ENCODE measurements at places on chromosomes 6 and 20.

- no peak for DNase-seq
Measured at GRCh38 chr6:134010400-134010799, 42.0 kb downstream of the SLC2A12 start.

- DNase-seq: no peak
Measured at GRCh38 chr6:158474961-158475343, 84.9 kb upstream of the TMEM181 start.

- no peak for DNase-seq
Measured at GRCh38 chr6:111573131-111573883, 32.4 kb downstream of the TRAF3IP2 start.

- no peak for DNase-seq
Measured at GRCh38 chr6:18330548-18331081, 56.5 kb upstream of the RNF144B start.

GRCh38 chr6:54059683-54060082 lies 51.6 kb upstream of the MLIP start:
- no peak for DNase-seq

DNA sequence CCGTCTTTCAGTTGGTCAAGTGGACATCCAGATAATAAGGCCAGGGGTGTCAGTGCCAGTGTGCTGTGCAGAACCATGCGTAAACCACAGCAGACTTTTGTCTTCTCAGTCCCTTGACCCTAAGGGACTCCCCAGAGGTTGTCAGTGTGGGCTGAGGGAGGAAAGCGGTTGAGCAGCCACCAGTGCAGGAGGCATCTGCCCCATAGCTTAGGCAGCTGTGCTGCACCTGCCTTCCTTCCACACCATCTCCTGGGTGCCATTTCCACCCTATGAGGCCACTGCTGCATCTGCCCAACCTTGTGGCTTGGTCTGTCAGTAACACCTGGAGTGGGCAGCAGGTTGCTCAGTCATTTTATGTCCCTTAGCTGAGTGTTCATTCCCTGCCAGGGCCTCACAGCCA lies 26.0 kb downstream of the PRPF6 start:
- DNase-seq: no peak

DNA sequence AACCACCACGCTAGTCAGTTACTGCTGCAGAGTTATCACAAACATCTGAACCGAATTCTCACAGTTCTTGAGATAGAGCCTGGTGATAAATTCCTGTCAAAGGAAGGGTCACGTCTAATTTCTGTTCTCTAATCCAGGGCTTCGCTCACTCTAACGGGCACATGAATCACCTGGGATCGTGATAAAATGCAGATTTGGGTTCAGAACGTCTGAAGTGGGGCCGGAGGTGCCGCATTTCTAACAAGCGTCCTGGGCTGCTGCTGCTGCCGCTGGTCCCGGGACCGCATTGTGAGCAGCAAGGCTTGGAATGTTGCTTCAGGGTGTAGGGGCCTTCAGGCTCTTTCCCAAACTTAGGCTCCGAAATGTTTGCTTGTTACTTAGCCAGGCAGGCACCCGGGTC lies 264.1 kb downstream of the CDC5L start:
- no peak for DNase-seq

DNA sequence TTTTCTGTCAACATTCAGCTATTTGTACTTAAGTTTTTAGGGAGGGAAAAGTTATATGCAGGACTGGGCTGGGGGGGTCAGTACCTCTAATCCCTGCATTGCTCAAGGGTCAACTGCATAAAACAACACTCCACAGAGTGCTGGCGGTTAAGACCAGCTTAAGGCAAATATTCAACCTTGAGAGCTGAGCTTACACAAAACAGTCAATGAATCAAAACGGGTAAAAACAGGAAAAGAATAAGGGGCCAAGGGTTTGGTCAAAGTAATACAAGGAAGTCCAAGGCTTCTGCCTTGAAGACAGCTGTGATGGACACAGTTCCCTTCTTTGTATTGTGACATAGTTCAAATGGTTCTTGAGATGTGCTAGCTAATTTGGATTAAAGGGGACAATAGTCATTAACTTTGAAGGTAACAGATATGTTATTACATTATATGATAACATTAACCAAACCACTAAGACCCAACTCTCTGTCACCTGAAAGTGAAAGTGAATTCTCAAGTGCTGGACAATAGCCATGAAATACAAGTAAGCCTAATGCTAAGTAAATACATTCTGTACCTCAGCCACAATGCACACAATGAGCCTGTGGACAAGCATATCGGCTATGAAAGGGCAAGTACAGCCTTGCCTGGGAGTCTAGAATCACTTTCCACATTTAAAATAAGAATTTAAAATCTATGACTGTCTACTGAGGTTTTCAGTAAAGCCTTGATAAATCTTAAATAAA lies 106.8 kb downstream of the PDE10A start:
- DNase-seq: no peak

- DNase-seq: no peak
Measured at GRCh38 chr20:39563349-39563748, 601.2 kb downstream of the DHX35 start.

DNA sequence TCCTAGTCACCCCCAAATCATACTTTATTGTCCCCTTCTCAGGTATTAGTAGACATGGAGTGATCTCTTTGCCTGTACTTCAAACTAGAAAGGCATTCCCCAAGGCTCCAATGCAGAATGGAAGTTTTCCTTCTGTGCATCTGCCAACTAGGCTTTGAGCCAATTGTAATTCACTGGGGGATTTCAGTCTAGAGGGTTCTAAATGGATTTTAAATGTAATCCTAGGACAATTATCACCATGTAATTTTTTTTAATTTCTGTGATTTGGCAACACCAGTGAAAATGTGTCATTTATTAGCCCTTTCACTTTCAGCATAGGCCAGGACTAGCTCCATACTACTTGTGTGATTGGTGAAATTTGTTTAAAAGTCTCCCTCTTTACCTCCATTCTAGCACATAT lies 557.6 kb upstream of the MARCKS start:
- DNase-seq: no peak

Data from stimulated activated CD4-positive, alpha-beta T cell treated with anti-CD3 and anti-CD28 coated beads, Interleukin-1b, Interleukin-23, amount 100 ng/mL, for 24 hours (primary cell).